ENCODE measurements at places on chromosomes 6 and 20. TPM values are rescaled to one million over a fixed set of nuclear protein-coding genes. Genes with fewer than 3 reads are reported as not detected.

GRCh38 chr6:33623895-33624381 lies 2.8 kb downstream of the ITPR3 start:
- DNase-seq: no peak

Gene RIPOR3
- polyA plus RNA-seq: 1.2 TPM

DNA sequence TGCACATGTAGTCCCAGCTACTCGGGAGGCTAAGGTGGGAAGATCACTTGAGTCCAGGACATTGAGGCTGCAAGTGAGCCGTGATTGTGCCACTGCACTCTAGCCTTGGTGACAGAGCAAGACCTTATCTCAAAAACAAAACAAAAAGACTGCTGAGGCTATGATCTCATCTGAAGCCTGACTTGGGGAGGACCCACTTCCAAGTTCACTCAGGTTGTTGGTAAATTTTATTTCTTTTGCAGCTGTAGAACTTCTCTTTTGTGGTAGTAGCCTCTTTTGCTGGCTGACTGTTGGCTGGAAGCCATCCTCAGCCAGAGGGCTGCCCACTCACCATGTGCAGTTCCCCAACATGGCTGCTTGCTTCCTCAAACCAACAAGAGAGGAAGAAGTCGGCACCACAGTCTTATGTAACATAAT lies 36.8 kb upstream of the ME1 start:
- DNase-seq: no peak

Gene CYP39A1
- polyA plus RNA-seq: not detected

DNA sequence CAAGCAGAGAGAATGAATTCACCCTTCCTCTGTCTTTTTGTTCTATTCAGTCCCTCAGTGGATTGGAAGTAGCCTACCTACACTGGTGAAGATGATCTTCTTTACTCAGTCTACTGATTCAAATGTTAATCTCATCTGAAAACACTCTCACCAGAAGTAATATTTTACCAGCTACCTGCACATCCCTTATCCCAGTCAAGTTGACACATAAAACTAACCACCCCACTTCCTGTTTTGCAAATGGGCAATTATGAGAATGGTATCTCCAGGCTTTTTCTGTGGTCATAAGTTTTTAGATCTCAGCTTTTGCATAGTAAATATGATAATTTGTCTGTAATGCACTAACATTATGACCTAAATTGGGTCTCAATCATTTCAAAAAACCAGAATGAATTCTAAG lies 228.8 kb upstream of the ECI2 start:
- no peak for DNase-seq

Data from SK-N-SH (cell line).